ENCODE measurements at places on chromosomes 2 and 18. TPM values are rescaled to one million over a fixed set of nuclear protein-coding genes. Genes with fewer than 3 reads are reported as not detected.
A peak's percentile ranks its signal among the peaks of the same experiment; 100 is the strongest.

Gene CCDC141
- total RNA-seq: 0.37 TPM

Gene GALR1
- total RNA-seq: not detected

Gene BCL2
- 3.9 TPM for total RNA-seq

Gene NYAP2
- not detected for total RNA-seq

Gene LRRTM1
- total RNA-seq: not detected

Gene SCN9A
- total RNA-seq: 10.1 TPM

Gene MYL1
- not detected for total RNA-seq

Gene UGT1A3
- not detected for total RNA-seq

Gene SNRNP27
- total RNA-seq: 16.8 TPM

GRCh38 chr2:195658541-195658890 lies 1.5 kb downstream of the SLC39A10 start:
- DNase-seq: no peak

DNA sequence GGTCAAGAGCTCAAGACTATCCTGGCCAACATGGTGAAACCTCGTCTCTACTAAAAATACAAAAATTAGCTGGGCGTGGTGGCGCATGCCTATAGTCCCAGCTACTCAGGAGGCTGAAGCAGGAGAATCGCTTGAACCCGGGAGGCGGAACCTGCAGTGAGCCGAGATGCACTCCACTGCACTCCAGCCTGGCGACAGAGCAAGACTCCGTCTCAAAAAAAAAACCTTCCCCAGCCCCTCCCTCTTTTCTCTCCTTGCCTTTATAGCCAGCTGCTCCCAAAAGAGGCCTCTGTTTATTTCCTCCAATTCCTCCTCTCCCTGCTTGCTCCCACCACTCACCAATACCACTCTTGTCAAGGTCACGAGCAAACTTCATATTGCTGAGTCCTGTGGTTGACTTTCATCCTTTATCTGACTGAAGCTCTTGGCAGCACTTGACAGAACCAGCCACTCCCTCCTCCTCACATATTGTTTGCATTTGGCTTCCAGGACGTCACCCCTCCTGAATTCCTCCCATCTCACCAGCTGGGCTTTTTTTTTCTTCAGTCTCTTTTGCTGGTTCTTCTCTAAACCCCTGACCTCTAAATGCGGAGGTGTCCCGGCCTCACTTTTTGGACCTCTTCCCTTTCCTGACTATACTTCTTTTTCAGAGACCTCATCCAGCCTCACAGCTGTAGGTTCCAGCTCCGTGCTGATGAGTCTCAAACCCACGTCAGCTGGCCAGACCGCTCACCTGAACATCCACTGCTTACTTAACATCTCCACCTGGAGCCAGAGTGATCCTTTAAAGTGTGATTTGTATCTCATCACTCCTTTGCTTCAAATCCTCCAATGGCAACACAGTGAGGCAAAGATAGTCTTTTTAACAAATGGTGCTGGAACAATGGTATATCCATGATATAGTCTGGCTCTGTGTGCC lies 84.6 kb upstream of the CAB39 start:
- DNase-seq: no peak

DNA sequence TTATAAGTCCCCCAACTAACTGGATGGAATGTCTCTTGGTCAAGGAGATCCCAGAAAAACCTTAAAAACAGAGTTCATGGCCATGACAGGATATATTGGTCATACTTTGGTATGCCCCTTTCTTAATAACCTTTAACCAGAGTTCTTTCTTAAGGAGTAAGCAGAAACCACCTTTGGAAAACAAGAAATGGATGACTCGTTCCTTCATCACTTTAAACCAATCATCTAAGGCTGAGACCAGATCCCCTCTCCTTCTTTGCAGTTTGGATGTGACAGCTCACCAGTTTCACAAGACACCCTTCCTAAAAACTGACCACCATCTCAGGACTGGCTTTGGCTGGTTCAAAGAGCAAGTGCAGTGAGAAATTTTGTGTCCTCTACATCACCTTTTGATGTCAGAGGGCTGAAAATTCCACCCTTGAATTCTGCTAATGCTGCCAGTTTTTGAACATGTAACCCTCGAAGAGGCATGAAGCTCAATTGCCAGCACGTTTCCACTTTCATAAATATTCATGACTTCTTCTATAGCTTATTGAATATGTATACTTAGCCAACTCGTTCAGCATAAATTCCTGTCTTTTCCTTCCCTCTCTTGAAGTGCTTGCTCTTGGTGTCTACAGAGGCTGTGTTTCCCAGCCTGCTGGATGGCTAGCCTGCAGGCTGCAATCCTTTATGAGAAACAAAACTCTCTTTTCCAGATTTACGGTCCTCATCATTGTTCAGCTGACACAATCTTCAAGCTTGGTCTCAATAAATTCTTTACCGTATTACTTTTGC lies 1323.5 kb upstream of the TMEFF2 start:
- no peak for DNase-seq

GRCh38 chr2:231057590-231057989 lies 923 bp downstream of the PSMD1 start:
- DNase-seq: no peak

DNA sequence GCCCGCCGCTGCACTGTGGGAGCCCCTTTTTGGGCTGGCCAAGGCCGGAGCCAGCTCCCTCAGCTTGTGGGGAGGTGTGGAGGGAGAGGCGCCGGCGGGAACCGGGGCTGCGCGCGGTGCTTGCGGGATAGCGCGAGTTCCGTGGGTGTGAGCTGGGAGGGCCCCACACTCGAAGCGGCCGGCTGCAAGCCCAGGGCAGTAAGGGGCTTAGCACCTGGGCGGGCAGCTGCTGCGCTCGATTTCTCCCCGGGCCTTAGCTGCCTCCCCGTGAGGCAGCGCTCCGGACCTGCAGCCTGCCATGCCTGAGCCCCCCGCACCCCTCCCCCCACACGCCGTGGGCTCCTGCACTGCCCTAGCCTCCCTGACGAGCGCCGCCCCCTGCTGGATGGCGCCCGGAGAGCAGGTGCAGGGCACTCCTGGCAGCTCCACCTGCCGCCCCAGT lies 124.4 kb downstream of the CCDC178 start:
- DNase-seq: no peak

GRCh38 chr2:177553176-177553884 lies 160.8 kb downstream of the AGPS start:
- no peak for DNase-seq

DNA sequence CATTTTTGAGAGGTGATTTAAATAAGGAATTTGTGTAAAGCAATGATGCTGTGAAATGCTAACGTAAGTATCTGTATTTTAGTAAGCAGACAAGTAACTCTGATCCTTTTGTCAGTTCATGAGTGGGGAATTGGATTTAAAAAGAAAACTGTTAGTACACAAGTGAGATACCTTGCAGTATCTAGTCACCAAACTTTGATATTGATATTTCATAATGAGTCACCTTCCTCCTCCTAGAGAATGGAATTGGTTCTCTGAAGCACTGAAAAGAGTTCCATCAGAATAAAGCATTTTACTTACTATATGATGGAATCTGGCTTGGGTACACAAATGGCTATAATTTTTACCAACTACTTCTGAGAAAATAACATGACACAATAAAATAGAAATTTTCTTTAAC lies 232.2 kb downstream of the ZNF804A start:
- no peak for DNase-seq

- no peak for DNase-seq
Observed at GRCh38 chr2:240078631-240079030, 25.3 kb upstream of the OR6B3 start.

GRCh38 chr2:44789971-44790721 lies 151.4 kb upstream of the SIX3 start:
- no peak for DNase-seq

- no peak for DNase-seq
Observed at GRCh38 chr2:23320058-23320457, 64.9 kb upstream of the KLHL29 start.

DNA sequence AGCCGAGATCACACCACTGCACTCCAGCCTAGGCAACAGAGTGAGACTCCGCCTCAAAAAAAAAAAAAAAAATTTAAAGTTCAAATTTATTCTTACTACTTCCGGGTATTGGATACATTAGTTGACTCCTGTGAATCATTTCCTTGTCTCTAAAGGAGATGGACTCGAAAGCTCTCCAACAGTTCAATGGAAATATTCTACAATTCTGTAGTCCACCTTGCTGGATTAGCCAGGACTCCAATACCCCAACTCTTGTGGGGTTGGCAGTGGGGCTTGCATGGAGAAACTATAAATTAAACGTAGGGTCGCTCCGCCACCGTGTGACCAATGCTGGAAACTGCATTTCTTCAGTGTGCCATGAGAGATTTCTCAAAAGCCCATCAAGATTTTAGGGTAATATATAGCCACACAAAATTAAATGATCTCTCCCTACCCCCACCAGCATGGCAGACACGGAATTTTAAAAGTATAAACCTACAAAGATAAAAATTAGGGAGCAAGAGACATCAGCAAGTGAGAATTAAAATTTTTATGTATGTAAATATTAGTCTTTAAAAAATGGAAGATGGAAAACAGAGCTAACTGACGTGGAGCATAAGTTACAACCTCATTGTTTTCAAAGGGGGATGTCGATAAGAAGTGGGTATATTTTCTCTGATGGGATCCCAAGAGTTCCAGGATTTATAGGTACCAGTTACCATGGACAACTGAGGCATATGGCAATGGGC lies 27.8 kb upstream of the GAREM2 start:
- DNase-seq: peak; percentile 72

DNA sequence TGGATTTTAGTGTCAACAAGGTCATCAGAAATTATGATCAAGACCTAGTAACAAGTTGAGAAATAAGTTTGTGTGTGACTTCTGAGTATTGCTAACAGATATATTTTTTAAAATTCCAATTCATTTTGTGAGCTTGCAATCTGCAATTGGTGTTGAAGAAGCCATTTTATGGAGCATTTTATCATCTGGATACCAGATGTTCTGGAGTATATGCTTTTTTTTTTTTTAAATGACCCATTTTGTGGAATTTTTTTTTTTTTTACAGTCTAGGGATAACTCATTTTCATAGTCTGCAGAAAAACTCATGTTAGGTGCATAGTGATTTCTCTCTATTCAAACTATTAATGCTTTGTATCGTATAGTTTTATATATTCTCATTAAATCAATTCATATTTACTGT lies 12.6 kb downstream of the QPCT start:
- DNase-seq: no peak

GRCh38 chr2:201344663-201345366 lies 12.3 kb downstream of the FLACC1 start:
- DNase-seq: no peak

DNA sequence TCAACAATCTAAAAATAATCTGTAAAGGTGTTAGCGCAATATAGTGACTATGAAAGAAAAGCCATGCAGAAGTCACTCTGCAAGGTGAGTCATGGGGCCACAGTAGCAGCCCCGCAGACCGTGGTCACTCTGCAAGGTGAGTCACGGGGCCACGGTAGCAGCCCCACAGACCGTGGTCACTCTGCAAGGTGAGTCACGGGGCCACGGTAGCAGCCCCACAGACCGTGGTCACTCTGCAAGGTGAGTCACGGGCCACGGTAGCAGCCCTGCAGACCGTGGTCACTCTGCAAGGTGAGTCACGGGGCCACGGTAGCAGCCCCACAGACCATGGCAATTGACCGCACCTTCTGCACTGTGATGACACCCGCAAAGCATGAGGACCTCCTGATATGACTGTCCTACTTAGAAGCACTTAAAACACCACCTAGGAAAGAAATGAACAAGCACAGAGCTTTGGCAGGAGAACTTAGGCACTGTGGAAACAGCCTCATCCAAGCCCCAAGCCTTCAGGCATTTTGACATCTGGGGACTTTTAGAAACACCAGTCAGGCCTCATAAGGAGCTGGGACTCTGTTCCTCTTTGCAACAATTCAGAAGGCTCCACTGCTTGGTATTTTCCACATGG lies 70.1 kb downstream of the LDLRAD4 start:
- no peak for DNase-seq

- DNase-seq: no peak
Observed at GRCh38 chr18:22604986-22605421, 187.3 kb upstream of the CTAGE1 start.

DNA sequence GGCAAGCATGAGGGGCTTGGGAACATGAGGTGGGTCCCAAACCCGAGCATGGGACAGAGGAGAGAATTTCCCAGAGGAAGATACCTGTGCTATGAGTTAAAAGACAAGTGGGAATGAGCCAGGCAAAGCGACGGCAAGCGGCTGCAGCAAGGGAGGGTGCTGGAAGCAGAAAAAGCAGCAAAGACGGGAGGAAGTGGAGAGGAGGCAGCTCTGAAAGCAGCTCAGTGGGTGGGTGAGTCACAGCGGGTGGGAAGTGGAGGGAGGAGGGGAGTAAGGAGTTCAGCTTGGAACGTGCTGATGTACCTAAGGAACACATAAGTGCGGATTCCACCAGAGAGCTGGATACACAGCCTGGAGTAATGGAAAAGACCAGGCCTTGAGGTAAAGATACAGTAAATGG lies 41.4 kb downstream of the THUMPD2 start:
- DNase-seq: no peak

- peak; percentile 64 for DNase-seq
Observed at GRCh38 chr2:70643715-70644114, 90.1 kb upstream of the TGFA start.

GRCh38 chr18:9827793-9828505 lies 57.8 kb upstream of the TXNDC2 start:
- no peak for DNase-seq

DNA sequence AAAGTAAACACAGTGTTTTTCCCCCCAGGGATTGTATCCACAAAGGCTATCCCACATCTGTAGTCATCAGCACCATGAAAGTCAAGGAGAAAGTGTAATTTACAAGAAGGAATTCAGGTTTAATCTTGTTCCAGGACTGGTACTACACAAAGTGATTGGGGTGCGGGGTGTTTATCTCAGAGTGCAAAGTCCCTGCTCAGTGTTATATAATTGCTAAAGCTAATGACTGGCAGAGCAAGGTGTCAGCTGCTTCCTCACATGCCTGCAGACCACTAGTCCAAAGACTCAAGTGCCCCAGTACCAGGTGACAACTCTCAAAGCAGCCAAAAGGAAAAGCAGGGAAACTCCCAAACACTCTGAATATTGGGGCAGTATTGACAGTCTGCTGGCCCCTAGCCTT lies 40.4 kb upstream of the PDCL3 start:
- DNase-seq: no peak

GRCh38 chr2:170554278-170554955 lies 160.7 kb upstream of the SP5 start:
- DNase-seq: no peak

DNA sequence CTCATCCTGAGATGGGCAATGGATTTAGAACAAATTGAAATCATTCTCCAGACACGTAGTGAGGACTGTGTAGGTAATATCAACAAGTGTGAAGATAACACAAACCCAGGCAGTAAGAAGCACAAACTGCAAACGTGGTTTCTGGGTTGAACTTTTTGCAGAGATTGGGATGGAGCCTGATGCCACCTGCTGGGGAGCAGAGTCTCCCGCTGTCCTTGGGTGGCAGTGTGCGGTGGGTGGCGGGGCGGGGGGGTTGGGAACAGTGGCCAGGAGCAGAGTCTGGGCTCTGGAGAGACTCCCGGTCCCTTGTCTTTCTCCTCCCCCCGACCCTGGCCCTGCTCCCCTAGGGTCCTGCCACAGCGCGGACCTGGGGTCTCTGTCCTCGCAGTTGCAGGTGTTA lies 19.5 kb downstream of the TRAF3IP1 start:
- DNase-seq: no peak

DNA sequence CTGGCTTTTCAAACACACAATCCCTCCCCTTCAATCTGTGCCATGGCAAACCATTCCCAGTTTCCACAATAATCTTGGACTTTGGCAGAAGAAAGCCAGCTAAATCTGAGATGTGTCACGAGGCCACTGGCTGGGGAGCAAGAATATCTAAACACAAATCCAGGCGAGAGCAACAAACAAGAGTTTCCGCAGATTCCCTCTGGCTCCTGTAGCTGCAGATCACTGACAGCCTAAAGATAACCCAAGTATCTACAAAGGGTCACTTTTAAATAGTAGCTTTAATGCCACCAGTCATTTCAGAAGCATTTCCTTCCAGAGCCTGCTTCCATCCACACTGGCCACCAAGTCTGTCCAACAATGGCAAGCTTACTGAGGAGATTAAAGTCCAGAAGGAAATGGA lies 86.9 kb downstream of the ACVR1 start:
- DNase-seq: no peak
